Stimulated activated CD8-positive, alpha-beta memory T cell treated with anti-CD3 and anti-CD28 coated beads, Interleukin-12 subunit alpha, Interleukin-12 subunit beta, amount 100 ng/mL, for 1 hour (primary cell): ENCODE measurements at places on chromosomes 1 and 21.

DNA sequence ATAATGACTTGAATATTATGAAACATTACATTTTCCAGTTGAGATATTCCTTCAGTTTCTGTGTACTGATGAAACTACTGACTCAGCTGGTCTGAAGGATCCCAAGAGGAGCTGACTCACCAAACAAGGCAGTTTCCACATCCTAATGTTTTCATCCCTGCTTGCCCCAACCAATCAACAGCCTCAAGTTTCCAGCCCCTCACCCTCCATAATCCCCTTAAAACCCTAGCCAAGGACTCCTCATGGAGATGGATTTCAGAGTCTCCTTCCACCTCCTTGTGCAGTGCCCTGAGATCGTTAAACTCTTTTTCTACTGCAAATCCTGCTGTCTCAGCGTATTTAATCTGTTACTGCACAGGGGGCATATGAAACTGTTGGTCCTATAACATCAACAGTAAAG, 83.1 kb upstream of the HAO2 start:
- no peak for DNase-seq

DNA sequence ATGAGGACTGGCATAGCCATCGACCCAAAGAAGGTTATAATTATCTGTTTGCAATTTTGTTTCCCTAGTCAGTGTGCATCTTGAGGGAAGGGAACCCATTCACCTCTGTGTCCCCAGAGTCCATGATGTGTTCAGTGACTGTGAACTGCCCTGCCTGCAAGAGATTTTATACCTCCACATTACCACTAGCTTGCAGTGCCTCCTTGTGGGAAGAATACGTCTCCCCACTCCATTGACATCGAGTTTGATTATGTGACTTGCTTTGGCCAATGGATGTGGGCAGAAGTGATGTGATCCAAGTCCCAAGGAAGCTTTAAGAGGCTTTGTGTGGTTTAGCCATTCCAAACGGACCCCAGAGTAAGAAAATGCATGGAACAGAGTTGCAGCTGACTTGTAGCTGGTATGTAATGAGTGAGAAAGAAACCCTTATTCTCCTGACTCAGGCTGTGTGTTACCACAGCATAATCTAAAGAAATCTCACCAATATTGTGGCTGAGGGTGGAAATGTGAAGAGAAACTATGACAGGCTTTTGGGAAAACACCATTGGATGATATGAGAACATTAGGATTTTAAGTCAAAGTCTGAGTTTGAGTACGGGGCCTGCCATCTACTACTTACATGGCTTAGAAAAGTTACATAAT, 47.8 kb upstream of the NRDC start:
- DNase-seq = no peak

DNA sequence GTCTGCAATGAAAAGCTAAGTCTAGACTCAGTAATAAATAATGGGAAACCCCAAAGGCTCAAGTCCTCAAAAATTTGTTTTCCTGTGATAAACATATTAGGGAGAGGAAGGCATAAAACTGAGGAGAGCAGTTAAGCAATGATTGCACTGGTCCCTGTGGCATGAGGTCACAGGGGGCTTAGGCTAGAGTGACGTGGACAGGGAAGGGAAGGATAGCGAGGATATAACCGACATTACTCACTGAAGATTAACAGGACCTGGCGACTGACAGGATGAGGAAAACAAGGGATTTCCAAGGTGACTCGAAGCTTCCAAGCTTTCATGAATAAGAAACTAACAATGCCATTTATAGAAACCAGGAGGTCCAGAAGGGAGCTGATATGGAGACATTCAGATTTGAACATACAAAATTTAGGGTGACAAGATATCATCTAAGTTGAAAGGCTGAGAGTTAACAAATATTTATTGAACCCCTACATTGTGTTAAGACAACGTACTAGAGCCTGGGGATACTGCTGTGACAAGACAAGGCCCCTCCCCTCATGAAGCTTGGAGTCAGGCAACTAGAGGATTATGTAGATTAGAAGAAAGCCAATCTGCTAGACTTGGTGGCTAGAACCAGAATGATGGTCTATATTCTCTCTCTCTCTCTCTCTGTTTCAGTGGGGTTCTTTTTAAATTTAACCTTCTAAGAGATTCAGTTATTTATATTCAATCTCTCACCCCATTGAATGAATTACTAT, 33.2 kb upstream of the PKN2 start:
- DNase-seq = no peak

DNA sequence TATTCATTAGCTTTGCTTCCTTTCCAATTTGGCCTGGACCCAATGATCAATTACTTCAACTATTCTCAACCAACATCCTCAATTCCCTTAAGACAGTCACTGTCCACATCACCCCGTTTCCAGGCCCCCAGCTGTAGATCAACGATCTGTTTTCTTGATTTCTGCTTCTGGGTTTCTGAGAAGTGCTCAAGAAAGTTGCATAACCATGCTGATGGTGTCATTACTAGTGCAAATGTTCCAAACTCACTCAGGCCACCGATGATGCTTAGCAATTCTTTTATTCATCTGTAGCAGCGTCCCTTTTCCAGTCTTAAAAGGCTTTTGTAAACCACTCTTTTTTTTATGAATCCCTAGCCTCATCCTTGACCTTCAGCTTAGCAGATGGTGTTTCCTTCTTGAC, 155.8 kb upstream of the PTGFR start:
- no peak for DNase-seq

- DNase-seq = no peak
Measured at GRCh38 chr21:35015435-35016024, 33.6 kb downstream of the RUNX1 start.

GRCh38 chr1:11535761-11536572, 57.0 kb downstream of the DISP3 start:
- DNase-seq = no peak

GRCh38 chr1:94072840-94073522, 48.0 kb downstream of the ABCA4 start:
- no peak for DNase-seq

GRCh38 chr1:10192263-10192662, 18.1 kb upstream of the KIF1B start:
- DNase-seq = no peak

GRCh38 chr1:226017070-226017469, 17.9 kb upstream of the SDE2 start:
- DNase-seq = no peak

DNA sequence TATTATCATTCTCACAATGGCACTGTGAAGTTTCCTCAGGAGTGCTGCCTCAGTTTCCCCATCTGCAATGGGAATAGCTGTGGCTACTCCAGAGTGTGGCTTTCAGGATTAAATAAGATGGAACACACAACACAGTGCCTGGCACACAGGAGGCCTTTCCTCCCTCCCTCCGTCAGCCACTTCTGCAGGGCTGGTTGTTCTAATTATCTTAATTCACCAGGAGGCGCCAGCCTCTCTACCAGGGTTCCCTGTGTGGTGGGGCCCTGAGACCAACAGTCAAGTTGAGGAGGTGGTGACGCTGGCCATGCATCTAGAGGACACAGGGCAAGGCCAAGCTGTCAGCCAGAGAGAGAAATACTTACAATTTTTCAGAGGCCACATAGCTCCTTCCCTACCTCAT, 6.3 kb upstream of the FOXO6 start:
- no peak for DNase-seq

DNA sequence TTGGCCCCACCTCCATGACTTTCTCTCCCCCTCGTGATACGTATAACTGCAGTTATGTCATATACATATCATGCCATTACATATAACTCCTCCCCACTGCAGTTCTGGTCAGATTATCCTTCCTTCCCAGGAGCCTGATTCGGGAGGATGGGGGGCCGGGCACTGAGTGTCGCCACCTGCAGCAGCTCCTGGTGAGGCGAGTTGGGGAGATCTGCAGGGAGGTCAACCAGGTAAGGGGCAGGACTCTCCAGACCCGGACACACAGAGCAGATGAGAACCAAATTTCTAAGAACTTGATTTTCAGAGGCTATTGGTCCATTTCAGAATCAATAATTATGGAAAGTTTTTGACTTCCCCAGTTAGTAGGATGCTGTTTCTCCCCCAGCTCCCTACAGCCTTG, 19.5 kb downstream of the HYI start:
- DNase-seq = no peak

DNA sequence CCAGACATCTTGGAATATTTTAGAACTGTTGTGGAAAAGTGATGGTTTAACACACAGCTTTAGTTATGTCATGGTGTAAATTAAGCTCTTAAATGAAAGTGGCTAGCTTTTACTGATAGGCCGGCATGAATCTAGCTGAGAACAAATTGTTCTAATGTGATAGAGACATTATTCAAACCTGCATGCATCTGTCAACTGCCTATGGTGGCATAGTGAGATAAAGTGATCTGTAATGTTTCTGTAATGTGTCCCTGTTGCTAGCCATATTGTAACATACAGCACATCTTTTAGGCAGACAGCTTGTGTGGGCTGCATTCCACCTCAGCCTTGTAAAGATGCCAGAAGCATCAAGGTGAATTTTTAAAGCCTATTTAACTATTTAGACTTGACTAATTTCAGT, 16.0 kb downstream of the LRIG2 start:
- no peak for DNase-seq

DNA sequence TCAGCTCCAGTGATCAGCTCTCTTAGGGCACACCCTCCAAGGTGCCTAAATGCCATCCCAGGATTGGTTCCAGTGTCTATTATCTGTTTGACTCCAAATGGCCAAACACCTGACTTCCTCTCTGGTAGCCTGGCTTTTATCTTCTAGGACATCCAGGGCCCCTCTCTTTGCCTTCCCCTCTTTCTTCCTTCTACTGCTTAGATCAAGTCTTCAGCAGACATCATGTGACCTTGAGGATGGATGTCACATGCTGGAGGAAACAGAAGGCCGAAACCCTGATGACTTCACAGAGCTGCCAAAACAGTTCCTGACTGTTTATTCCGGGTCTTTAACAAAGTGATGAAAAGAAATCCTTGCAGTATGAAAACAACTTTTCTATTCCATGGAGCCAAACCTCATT, 24.4 kb upstream of the WDR26 start:
- DNase-seq = no peak

DNA sequence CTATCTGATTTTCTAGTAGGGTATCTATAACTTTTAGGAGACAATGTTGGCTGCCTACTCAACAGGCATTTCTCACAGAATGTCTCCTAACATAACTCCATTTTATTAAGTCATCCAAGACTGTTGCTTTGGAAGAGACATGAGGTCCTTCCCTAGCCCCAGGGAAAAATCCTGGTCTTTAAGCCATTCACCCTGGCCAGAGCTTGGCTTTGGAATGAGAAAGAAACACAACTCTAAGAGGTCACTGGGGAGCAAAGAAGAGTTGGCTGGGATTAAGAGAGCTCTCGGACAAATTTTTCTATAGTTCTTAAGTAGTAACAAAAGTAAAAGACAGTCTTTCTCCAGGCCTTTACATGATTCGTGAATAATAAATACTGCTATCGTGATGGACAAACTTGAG, 57.9 kb downstream of the PCNX2 start:
- no peak for DNase-seq

GRCh38 chr1:198901266-198901665, 262.4 kb downstream of the PTPRC start:
- no peak for DNase-seq

GRCh38 chr21:42563686-42564085, 50.0 kb downstream of the SLC37A1 start:
- no peak for DNase-seq

DNA sequence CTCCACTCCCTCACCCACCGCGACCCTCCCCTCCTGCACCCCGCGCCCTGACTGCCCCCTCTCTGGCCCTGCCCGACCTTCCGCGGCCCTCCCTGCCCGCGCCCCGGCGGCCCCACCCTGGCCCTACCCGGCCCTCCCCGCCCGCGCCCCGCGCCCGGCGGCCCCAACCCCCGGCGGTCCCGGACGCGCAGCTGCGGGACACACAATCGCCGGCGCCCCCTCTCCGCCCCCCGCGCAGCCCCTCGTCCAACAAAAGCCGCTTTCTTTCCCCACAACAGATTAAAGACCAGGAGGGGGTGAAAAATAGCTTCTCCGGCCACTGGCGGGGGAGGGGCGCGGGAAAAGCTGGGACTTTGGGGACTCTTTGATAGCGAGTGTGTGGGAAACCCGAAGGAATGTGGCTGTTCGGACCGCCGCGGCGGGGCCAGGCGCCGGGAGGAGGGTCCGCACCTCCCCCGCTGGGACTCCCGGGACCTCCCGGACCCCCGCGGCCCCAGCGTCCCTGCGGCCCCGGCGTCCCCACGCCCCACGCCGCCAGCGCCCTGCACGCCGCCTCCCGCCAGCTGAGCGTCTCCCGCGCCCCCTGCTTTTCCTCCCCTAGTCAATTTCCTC, 8.8 kb upstream of the ID3 start:
- DNase-seq = no peak

DNA sequence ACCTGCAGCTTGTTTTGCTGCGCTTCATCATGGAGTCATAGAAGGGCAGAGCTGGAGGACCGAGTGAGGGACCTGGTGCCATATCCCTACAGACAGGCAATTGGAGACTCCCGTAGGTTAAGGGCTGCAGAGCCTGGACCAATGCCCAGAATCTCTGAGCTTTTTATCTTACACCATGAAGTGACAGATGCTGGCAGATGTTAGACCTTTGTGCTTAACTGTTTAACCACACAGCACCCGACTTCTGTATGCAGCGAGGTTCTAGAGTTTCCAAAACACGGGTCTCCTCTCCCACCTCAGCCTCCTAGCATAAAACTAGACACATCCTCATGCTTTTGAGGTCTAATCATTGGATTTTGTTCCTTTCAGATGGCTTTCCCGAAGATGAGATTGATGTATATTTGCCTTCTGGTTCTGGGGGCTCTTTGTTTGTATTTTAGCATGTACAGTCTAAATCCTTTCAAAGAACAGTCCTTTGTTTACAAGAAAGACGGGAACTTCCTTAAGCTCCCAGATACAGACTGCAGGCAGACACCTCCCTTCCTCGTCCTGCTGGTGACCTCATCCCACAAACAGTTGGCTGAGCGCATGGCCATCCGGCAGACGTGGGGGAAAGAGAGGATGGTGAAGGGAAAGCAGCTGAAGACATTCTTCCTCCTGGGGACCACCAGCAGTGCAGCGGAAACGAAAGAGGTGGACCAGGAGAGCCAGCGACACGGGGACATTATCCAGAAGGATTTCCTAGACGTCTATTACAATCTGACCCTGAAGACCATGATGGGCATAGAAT, 47.6 kb downstream of the B3GALT5 start:
- no peak for DNase-seq

DNA sequence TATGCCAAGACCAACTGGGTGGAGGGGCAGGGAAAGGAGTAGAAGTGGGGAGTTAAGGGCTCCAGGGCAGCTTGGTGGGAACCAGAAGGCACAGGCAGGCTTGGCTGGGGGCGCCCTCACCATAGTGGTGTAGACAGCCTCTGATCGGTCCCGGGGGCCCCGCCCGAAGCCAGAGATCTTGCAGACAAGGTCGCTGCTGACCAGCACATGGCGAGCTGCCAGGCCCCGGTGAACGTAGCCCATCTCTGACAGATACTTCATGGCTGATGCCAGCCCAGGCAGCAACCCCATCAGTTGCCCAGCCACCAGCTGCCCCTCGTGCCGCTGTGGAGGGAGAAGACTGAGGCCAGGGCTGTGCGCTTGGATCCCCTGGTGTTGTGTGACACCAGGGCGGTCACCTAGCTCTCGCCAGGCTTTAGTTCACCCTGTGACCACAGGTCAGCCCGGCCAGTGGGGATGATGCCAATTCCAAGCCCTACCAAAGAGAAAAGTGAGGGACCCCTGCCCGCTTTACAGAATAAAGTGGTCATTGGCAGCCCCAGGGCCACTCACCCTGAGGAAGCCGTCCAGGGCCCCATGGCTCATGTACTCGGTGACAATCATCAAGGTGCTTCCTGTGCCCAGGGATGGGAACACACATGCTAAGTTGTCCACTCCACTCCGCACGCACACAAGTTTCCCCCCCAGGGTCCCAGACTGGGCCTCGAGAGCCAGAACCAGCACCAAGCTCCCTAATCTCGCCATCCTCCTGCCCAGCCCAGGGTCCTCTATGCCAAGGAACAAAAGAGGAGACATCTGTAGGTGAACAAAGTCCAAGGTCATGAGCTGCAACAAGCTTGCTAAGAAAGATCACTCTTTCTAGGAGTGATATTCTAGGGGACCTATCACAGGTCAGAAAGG, 28.2 kb downstream of the CDCA8 start:
- no peak for DNase-seq
